ENCODE measurements at places on chromosomes 3 and 15.

GRCh38 chr3:8279886-8280550 is 221.6 kb upstream of the LMCD1 start:
- no peak for DNase-seq

GRCh38 chr15:35755237-35755802 is 209.4 kb upstream of the DPH6 start:
- DNase-seq: no peak

DNA sequence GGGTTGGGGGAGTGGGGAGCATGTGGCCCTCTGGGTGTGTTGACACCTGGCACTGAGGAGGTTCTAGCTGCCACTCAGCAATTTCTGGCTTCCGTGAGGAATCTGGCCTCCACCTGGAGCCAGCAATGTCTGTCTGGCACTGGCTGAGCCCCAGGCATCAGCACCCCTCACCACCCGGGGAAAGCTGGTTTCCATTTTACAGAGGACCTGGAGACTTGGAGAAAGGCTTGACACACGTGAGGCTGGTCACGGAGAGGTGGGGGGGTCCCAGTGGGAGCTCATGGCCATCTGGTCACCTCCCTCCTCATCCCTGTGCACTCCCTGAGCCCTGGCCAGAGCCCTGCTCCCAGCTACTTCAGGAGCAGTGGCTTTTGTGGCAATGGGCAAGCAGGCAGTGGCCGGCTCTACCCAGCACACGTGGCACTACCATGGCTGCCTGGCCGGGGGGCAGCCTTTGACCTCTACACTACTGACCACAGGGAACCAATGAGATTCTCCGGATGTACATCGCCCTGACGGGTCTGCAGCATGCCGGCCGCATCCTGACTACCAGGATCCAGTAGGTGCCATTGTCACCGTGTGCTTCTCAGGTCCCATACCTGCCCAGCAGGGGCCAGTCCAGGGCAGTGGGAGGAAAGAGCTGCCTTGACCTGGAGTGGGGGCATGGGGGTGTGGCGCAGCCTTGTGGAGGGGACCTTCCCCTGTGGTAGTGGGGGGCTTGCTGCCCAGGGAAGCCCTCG is 28.5 kb downstream of the ACAD9 start:
- no peak for DNase-seq

GRCh38 chr15:68204776-68205557 is at the start of gene CALML4:
Gene CALML4, minus strand, starts transcription at chr15:68205332. Its CDS starts 85 bp downstream, at chr15:68205247.
- DNase-seq: peak; percentile 86

DNA sequence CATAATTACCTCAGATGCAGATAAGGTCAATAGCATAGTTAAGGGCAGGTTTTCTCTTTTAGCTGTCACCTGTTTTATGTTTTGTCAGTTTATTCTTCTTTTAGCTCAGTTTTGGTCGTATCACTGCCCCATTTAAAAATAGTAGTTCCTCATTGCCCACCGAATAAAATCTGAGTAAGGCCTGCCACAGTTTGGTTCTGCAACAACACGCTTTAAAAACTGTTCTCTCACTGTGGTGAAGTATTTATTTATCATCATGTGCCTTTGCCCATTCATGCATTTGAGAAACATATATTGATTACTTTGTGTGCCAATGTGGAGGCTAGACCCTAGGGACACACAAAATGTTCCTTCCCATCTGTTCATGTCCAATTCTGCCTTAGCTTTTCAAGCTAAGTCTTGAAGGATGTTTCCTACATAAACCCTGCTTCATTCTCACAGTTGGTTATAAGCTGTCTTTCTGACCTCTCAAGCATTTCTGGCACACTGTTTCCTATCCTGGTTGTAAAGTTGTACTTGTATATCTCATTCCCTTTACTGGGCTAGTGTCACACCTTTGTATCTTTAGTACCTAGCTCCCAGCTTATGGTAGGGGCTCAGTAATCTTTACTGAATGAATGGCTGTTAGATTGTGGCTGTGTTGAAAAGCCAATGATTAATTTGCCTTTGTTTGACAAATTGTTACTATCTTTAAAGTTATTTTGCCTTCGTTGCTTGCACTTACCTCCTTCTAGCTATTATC is 23.9 kb downstream of the AKAP13 start:
- DNase-seq: no peak

DNA sequence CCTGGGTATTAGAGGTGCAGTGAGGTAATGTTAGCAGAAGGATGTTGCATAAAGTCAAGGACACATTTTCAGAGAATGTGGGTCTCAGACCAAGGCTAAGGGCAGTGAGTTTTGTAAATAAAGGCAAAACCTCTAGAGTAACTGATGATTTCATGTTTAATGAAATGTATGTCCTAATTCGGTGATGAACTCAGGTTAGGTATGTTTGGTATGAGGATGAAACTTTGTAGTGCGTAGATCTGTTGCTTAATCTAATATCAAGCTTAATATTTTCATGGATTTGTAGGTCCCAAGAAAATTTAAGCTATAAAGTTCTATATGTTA is 3.6 kb downstream of the USP50 start:
- no peak for DNase-seq

DNA sequence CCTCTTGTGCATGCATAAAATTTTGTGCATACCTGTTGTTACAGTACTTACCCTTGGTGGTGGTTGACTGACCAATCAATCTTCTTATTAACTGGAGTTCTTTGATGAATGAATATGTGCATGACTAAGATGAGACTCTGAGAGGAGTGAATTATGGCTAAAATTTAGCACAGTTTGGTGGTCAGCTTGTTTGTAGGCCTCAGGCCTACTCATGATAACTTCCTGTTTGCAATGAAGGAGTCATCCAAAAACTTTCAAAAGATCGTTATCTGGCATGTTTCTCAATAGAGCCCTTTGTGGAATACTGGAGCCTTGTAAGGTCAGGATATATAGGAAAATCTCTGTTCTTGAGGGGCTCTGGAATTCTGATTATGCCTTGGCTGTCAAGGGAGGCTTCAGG is 66.5 kb downstream of the LEKR1 start:
- no peak for DNase-seq

DNA sequence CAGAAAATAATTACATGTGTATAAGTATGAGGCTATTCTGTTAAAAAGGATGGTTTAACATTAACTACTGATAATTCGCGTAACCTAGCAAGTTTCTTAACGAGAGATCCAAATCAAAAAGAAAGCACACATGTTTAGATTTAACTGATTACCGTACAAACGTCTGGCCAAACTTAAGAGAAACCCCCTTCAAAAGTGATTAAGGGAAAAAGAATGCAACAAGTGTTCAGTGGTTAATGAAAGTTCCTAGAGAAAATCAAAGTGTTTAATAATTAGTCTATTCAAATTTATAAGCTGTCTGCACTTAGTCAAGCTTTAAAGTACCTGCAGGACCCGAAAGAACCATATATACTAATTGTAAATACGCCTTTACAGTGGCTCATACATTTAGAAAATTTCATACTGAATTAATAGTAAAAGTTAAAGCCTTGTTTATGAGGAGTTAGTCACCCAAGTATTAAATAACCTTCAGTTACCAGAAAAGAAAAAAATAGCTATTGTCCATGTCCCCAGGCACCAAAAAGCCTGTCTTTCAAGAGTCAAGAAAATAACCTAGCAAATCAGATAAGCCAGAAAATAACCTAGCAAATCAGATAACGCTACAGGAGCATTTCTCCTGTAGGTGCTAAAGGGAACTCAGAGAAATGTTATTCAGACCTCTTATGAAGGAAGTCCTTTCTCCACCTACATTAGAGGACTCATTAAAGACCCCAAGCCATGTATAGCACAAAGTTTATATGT is 34.6 kb downstream of the ZNF589 start:
- no peak for DNase-seq

DNA sequence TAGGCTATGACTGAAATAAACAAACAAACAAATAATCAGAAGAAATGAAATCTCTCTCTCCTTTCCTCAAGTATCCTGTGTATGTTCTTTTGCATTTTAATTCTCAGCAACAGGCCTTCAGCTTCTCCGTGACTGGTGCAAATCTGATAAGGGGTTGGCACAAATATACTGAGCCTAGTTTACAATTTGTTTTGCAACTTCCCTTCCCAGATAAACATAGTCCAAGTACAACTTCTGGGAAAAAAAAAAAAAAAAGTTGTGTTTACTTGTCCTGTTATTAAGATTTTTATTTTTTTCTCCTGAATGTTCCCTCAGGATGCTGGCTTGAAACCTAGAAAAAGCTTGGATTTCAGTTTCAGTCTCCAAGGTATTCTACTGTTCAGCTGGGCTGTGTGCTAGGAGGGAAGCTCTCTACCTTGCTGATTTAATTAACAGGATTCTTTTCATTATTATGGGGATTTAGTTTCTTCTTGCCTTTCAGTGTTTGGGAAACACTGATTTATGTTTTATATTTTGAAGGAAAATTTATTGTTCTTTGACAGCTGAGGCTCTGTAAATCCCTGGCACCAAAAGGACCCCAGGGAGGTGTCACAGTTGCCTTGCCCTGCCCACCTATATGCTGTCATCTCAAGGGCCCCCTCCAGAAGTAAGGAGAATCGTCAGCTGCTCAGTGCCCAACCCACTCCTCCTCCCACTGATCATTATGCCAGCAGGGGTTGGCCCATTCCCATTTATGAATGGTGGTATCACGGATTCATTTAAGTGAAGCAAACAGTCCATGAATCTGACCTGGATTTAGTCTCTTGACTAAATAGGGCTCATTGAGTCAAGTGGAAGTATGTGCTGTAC is 185.2 kb downstream of the MEIS2 start:
- no peak for DNase-seq

DNA sequence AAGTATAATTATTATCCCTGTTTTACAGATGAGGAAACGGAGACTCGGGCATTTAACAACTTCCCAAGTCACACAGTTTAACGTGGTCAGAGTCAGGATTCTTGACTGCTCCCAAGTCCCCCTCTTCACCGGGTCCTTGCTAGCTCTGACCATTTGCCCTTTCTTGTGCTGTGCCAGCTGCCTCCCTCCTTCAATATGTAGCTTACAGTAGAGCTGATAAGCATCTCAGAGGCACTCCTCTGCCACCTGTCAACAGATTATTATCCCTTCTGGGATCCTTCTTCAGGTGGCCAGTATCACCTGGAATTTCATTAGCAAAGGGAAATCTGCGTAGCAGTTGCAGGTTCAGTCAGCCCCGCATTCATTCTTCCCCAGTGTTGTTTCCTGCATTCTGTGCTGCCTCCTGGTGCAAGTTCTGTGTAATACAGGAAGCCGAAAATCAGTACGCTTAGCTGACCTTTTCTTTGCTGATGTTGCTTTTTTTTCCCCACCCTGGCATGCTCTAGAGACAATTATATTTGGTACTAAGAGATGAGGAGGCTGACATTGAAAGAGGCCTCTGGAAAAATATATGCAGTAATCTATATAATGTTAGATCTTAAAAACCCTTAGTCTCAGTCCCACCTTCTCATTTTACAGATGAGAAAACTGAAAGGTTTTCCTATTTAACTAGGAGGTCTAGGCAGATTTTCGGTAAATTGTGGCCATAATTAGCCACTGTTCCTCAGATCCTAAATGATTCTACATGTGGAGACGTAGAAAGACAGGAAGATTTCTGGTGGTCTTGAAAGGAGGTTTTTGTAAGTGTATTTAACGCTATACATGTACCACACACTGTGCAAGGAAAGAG is 24.8 kb downstream of the TMOD2 start:
- DNase-seq: peak; percentile 47

GRCh38 chr15:93214106-93214505 is 125.1 kb upstream of the RGMA start:
- DNase-seq: no peak

DNA sequence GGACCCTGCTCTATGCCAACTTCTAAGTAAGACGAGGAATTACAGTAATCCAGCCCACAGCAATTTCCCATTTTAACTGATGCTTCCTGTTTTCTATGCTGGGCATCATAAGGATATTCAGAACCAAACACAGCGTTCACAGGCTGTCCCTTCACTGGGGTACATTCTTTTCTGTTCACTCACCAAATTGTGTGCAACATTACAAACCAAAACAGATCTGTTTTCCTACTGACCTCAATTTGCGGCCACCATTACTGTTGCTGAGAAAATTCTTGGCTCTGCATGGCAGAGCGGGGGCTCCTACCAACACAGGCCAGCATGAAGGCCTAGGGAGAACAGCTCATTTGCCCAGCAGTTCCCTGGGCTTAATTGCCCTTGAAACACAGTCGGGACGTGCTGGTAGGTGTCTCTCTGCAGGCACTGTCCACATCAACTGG is 76.5 kb downstream of the MYO1E start:
- DNase-seq: no peak

DNA sequence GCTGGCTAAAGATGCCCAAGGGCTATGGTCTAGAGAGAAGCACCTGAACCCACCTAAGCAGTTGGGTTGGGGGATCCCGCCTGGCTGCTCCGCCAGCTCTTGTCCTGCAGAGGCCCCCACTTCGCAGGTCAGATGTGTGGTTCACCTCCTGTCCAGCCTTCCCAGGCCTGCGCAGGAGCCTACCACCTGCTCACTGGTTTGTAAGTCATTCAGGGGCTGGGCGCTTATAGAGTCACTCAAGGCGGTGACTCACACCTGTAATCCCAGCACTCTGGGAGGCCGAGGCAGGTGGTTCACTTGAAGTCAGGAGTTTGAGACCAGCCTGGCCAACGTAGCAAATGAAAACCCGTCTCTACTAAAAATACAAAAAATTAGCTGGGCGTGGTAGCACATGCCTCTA is 3.9 kb upstream of the FURIN start:
- DNase-seq: no peak

- DNase-seq: peak; percentile 9
Observed at GRCh38 chr15:74178326-74179100, 5.0 kb downstream of the ISLR start.

DNA sequence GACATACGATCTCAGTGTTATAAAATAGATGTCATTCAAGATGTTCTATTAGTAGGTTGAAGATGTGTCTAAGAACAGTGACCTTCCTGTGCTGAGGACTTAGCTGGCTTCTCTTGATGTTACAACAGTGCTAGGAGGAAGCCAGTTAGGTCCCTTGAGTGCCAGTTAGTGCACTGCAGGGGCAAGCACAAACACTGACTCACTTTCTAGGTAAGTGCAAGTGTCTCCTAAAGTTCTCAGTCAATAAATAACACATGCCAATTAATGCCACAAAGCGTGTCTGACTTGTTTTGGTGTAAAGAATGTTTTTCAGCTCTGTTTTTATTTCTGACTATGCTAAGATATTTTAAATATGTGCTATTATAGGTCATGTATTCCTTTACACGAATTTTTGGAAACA is 211.8 kb downstream of the NAALADL2 start:
- DNase-seq: no peak

DNA sequence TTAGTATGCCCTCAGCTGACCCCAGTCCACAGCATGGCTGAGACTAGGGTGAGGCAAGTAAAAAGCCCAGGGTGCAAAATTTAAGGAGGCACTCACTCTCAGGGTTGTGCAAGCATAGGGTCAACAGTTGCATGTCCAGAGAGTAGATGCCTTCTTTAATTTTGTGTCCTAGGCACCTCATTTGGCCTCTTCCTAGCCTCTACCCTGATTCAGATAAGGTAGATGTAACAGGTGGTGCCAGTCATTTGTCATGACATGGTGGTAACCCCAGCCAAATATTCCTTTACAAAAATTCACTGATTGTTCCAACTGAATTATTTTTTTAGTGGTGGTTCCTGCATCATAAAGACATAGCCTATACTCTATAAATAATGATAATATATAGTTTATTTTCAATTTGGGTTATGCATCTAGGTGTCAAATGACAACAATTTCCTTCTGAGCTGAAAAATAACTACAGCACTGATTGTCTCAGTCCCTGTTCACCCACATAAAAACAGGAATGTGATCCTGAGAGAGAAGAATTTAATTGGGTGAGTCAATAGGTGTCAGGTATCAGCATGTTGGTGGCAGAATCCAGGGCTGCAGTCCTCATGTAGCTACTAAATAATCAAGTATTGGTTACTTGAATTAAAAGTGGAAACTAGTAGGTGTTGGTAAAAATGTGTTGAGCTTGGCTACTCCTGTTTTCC is 44.2 kb upstream of the TIPARP start:
- DNase-seq: no peak
